ENCODE measurements at places on chromosomes 12 and 14.

DNA sequence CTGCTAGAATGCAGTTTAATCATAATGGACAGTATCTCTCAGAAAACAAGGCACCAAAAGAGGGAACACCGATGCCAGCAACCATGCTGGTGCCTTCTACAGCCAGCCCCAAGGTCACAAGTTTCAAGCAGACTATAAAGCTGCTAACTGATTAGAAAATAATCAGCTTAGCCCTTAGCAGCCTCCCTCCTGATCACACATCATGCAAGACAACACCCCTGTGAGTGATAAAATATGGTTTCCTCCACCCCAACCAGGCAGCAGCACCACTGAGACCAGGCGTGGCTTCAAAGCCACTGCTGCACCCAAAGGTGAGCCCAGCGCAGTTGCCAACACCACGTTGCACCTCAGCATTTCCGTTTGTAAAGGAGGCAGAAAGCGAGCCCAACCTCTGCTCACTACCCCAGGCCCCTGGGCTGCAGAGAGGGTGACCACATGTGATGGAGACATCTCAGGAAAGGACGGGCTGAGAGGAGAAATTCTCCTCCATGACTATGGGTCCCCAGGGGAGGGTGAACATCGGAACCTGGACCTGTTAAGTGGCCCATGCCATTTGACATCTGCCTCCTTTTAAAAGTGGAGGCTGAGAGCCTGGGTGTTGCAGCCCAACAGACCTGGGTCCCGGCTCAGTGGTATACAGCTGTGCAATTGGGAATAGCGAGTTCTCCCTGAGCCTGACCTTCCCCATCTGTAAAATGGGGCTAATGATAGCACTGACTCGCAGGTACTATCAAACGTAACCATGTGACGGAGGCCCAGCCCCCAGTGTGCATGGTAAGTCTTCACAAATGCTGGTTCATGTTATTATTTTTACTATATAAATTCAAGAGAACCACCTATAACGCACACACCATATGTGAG is 11.5 kb downstream of the ZFP36L1 start:
- DNase-seq, result no peak

DNA sequence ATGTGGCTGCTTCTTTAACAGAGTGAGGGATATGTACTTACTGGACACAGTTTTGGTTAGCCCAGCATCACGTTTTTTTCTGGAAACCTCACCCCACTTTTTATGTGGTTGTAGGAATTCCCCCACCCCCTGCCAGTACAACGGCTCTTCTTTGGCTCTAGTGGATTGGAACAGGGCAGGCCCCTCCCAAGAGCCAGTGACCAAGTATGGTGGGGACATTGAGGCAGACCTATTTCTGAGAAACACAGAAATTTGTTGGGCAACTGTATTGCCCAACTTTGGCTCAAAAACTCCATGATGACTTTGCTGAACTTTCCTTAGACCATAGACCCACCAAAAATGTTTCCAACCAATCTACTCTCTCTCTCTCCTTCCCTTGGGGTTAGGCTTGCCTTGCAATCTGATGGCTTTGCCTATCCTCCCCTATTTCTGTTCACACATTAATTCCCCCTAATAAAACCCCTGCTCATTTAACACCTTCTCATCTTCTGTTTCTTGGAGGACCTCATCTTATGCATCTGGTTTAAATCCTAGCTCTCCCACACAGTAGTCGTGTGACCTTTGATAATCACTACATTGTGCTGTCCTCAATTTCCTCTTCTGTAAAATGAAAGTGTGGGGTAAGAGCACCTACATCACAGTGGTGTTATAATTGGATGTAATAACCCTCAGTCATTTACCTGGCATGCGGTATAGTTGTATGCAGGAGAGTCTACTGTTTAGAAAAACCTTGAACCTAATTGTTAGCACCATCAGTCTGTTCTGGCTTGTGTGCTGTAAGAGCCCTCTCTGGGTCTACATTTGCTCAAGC is 71.7 kb downstream of the IGF1 start:
- no peak for DNase-seq

- DNase-seq, result no peak
Measured at GRCh38 chr12:9098115-9098452, 17.6 kb downstream of the A2M start.

DNA sequence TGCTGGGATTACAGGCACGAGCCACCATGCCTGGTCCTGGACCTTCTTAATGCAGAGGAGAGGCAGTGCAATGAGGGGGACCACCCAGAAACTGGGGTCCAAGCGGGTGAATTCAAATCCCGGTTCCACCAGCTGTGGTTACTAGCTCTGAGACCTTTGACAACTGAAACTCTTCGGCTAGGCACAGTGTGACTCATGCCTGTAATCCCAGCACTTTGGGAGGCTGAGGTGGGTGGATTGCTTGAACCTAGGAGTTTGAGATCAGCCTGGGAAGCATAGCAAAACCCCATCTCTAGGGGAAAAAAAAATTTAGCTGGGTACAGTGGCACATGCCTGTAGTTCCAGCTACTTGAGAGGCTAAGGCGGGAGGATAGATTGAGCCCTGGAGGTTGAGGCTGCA is 5.0 kb upstream of the CD4 start:
- DNase-seq, result no peak

GRCh38 chr14:99542566-99542965 is 61.4 kb downstream of the CCNK start:
- DNase-seq, result no peak

DNA sequence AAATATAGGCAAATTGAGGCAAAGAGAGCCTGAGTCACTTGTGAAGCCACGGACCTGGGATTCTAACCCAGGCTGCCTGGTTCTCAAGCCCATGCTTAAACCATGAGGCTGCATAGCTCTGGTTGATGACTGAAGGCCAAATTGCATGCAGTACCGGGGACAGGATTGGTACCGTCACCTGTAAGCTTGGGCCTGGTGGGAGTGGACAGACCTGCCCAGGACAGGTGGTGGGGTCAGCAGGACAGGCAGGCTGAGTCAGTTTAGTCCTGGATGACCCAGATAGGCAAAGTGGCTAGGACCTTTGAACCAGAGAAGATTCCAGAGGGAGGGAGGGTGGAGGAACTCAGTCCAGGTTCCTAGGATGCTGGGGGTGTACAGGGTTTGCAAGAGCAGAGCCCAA is 25.8 kb downstream of the RIN3 start:
- DNase-seq, result no peak

DNA sequence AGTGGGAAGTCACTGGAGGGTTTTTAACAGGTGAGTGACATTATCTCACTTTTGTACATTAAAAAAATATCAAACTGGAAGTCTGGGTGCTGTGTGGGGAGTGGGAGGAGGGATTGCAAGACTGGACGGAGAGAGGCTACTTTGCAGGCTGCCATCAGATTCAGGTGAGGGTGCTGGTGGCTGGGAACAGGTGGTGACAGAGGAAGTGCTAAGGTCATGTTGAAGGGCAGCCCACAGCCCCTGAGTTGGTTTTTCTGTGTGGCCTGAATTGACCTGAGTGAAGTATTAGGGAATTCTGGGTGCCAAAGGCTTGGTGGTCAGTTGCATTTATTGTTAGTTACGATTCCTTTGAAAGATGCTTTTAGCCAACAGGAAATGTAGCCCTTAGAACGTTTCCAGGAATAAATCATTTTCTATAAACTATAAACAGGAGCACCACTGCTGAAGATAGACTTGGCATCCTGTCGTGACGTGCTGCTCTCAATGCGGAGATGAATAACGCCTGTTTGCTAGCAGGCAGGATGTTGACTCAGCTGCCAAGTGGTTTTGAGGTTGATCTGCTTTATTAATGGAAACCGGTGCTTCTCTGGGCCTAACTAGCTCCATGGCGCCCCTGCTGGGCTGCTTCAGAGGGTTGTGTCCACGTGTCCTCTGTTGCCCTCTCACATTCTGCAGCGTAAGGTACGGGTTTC is 707.5 kb upstream of the TMEM132C start:
- peak; percentile 81 for DNase-seq

DNA sequence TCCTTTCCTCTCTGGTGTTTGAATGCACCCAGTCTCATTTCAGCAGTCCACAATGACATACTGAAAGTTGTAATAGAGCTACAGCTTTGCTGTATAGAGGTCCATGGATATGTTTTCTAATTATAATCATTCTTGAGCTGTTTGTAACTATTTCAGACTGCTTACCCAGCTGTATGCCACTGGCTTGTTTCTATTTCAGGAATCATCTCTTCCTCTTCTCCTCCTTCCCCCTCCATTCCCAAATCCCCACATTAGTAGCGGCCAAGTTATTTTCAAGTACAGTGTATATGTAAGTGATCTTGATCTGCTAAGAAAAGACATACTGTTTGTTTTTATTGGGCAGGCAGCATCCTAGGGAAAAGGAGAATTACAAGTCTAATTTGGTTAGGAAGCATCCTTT is 775.0 kb downstream of the DIO2 start:
- no peak for DNase-seq

GRCh38 chr14:86115972-86116371 is 586.0 kb downstream of the FLRT2 start:
- no peak for DNase-seq

- DNase-seq, result no peak
Measured at GRCh38 chr12:52828591-52829021, 5.5 kb downstream of the KRT79 start.

GRCh38 chr14:95119336-95119735 is 38.0 kb downstream of the DICER1 start:
- DNase-seq, result no peak

- DNase-seq, result no peak
Measured at GRCh38 chr12:121444842-121445202, 44.9 kb downstream of the RNF34 start.

- DNase-seq, result no peak
Measured at GRCh38 chr14:68978172-68978911, 760 bp downstream of the ACTN1 start.
